ENCODE measurements at places on chromosomes 7 and 10. TPM values are rescaled to one million over a fixed set of nuclear protein-coding genes. Genes with fewer than 3 reads are reported as not detected.

GRCh38 chr10:82817676-82818422 lies 942.9 kb downstream of the NRG3 start:
- DNase-seq = no peak

The PODXL gene
- polyA plus RNA-seq = 96.8 TPM

The SH2B2 gene
- not detected for polyA plus RNA-seq

- DNase-seq = no peak
These were observed 22.5 kb downstream of the LRRC27 start for GRCh38 chr10:132354356-132355094.

- DNase-seq = peak; percentile 53
These were observed 70.8 kb upstream of the ASAH2 start for GRCh38 chr10:50322077-50322476.

DNA sequence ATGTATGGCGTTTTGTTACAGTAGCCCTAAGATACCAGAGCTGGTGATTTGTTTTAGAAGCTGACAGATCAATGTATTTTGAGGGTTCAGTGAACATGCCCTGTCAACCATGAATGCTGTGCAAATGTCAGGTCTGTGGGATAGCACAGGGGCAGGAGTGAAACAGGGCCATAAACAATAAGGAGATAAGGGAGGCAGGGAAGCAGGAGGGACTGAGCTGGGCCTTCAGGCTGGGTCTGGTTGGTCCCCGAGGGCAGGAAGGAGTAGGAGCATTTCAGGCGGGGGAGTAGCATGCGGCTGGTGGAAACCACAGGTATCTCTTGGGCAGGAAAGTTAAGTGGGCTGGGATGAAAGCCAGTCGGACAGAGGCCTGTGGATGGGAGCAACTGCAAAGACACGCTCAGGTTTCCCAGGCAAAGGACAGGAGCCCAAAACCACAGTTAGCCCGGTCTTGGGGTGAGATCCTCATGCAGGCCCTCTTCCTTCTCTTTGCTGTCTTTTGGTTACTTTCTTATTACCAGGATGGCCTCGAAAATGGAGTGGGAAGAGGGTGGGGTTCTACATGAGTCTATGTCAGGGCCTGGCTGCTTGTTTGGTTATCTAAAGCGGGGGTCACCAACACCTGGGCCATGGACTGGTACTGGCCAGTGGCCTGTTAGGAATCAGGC lies 69.5 kb upstream of the SEPHS1 start:
- DNase-seq = no peak

GRCh38 chr10:95472304-95473088 lies 88.7 kb downstream of the SORBS1 start:
- no peak for DNase-seq

GRCh38 chr10:5159126-5159525 lies 25.8 kb downstream of the AKR1C8 start:
- DNase-seq = no peak

- no peak for DNase-seq
These were observed 10.0 kb downstream of the ZNF800 start for GRCh38 chr7:127382301-127383085.

DNA sequence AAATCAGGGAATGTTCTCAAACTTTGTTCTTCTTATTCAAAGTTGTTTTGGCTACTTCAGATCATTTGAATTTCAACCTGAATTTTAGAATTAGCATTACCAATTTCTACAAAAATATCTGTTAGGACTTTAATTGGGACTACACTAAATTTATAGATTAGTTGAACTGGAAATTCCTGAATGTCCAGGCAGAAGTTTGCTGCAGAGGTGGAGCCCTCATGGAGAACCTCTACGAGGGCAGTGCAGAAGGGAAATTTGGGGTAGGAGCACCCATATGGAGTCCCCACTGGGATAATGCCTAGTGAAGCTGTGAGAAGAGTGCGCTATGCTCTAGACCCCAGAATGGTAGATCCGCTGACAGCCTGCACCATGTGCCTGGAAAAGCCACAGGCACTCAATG lies 22.8 kb upstream of the AGMO start:
- no peak for DNase-seq

- DNase-seq = no peak
These were observed 6.9 kb downstream of the NRBF2 start for GRCh38 chr10:63140077-63140476.

The REEP3 gene
- 19.6 TPM for polyA plus RNA-seq

- DNase-seq = no peak
These were observed 79.3 kb upstream of the ST8SIA6 start for GRCh38 chr10:17533731-17534130.

GRCh38 chr7:142560166-142560565 lies 189.1 kb upstream of the PRSS1 start:
- DNase-seq = no peak

- DNase-seq = no peak
These were observed 2.4 kb downstream of the ZNF467 start for GRCh38 chr7:149770728-149771636.

The LRRC17 gene
- polyA plus RNA-seq = 45.9 TPM

The FFAR4 gene
- polyA plus RNA-seq = 0.05 TPM

The TMEM176B gene
- 10.2 TPM for polyA plus RNA-seq

DNA sequence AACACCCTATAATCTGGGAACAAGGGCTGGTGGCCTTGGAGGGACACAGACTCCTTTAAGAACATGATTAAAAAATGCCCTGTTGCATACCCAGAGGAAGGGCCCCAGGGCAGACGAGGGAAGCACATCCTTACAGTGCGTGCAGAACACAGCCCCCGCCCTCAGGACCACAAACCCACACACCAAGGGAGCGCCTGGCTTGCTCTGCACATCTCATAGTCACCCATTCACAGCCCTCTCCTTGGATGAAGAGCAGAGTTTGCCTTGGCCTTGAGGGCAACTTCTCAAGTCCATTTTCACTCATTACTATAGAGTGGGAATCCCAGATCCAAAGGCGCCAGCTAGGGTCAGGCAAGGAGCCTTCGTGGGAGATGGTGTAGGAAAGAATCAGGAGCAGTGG lies 6.3 kb upstream of the VSIR start:
- no peak for DNase-seq

- DNase-seq = no peak
These were observed 102.7 kb downstream of the ZNF248 start for GRCh38 chr10:37754538-37755323.

- no peak for DNase-seq
These were observed 131.6 kb downstream of the PDE1C start for GRCh38 chr7:31938650-31939049.

- DNase-seq = no peak
These were observed 40.1 kb downstream of the TSPAN12 start for GRCh38 chr7:120817851-120818250.

The NEUROD6 gene
- polyA plus RNA-seq = 0.11 TPM

The CPED1 gene
- 26.5 TPM for polyA plus RNA-seq

- DNase-seq = peak; percentile 36
These were observed 22.1 kb downstream of the CYP17A1 start for GRCh38 chr10:102814873-102815661.

The IKZF1 gene
- 1.2 TPM for polyA plus RNA-seq

- DNase-seq = peak; percentile 74
These were observed 228.7 kb upstream of the PTN start for GRCh38 chr7:137572056-137572784.

The SYT15B gene
- polyA plus RNA-seq = not detected

GRCh38 chr10:88379575-88379974 lies 203.5 kb downstream of the RNLS start:
- DNase-seq = no peak

DNA sequence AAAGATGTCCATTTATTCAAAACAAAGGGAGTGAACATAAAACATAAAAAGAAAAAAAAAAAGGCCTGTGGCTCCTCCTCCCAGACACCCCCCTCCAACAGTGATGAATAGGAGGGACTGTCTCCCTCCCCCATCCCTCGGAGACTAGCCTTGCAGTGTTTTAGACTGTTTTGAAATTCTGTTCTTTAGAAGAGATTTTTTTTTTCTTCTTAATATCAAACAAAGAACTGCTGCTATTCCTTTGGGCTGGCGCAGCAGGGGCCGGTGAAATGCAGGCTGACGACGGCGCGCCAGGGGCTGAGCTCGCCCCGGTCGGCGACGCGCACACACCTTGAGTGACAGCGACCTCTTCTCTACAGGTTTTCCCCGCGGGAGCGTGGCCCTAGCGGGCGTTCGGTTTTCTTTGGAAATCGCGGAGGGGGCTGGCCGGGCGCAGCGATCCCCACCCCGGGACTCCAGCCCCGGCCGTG lies at the start of gene LANCL2:
Gene LANCL2, plus strand, starts transcription at position 133 of the 470 bp plus-strand sequence. CDS start 689 bp downstream, outside the sequence.
- DNase-seq = peak; percentile 52

GRCh38 chr10:48645600-48645999 lies 39.1 kb upstream of the WDFY4 start:
- DNase-seq = no peak

The POLR2J gene
- 29.5 TPM for polyA plus RNA-seq

The ZNF92 gene
- polyA plus RNA-seq = 9.2 TPM

The SVOPL gene
- 0.41 TPM for polyA plus RNA-seq

The GIMAP5 gene
- polyA plus RNA-seq = 6.4 TPM

GRCh38 chr10:118256825-118257570 lies 85.1 kb downstream of the FAM204A start:
- DNase-seq = no peak

- DNase-seq = no peak
These were observed 178.5 kb downstream of the JCAD start for GRCh38 chr10:29880856-29881255.

DNA sequence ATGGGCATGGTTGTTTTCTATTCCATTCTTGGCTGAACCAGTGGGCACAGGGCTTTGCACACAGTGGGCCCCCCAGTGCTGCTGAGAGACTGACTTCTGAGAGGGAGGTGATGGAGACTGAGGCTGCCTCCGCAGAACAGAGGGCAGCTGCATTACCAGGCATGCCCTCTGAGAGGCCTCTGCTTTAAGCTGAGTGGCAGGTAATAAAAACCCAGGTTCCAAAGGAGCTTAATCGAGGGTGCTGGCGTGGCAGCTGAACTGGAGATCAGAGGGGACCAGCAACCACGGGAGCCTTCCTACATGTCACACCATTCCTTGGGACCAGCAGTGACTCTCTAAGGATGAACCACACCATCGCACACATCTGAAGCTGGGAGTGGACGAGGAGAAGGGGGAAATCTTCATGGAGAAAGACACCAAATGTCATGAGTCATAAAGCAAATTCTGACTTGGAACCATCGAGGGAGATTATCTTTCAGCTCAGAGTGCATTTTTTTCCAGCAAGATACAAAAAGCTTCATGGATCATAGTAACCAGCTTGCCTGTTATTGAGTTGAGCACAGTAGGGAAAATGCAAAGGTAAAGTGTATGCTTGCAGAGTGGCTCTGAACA lies 24.6 kb downstream of the HIPK2 start:
- no peak for DNase-seq

DNA sequence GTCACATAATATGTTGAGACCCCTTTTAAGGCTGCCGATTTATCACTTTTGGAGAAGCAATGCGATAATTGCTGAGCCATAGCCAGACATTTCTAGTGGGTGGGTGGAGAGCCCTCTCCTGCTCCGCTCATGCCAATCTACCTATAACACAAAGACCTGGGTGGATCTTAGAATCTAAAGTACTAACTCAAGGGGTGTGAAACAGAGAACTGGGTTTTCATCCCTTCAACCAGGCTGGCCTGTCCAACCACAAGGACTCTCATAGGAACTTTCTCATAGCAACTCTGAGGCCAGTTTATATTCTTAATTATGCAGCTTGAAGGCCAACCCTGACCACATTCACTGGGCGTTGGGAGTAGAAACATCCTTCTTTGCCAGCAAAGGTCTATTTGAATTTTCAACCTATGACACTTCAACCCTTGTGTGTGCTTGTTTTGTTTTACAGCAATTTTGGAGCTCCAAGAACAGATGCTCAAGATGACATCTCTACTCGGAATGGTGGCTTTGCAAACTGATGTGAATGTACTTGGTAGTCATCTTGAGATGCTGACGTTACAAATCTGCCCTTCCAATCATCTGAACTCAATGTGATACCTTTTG lies 1198.2 kb upstream of the AUTS2 start:
- no peak for DNase-seq

DNA sequence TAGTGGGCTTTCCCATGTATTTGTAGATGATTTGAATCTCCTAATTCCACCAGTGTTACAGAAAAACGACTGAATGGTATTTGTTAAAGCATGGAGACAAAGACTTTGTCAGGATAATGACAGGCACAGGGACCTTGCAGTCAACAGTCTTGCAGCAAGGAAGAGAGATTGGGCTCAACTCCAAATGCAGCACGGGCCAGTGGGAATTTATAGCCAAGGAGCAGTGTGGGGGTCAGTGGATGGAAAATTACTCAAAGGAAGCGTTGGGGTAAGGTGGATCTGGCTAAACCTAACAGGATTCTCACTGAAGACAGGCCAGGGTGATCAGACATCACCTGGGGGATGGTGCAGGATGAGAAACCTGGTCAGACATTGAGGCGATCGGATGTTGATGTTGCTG lies 24.3 kb downstream of the CPVL start:
- no peak for DNase-seq
